Activated T-cell treated with anti-CD3 and anti-CD28 coated beads, Interleukin-2, amount 50 U/mL, for 4 hours (primary cell): ENCODE measurements at places on chromosomes 7 and 10. TPM values are rescaled to one million over a fixed set of nuclear protein-coding genes. Genes with fewer than 3 reads are reported as not detected.
A peak's percentile ranks its signal among the peaks of the same experiment; 100 is the strongest.

DNA sequence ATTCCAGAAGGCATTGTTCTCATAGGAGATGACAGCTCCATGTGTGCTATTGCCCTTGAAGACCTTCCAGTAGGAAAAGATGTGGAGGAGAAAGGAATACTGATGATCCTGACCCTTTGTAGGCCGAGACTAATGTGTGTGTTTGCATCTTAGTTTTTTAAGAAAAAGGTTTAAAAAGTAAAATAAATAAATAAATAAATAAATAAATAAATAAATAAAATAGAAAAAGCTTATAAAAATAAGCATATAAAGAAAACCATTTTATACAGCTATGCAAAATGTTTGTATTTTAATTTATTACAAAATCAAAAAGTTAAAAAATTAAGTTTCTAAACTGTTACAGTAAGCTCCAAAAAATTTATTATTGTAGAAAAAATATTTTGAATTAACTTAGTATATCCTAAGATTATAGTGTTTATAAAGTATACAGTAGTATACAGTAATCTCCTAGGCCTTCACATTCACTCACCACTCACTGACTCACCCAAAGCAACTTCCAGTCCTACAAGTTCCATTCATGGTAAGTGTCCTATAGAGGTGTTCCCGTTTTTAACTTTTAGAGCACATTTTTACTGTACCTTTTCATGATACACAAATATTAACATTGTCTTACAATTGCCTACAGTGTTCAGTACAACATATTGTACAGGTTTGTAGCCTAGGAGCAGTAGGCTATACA, 435.2 kb upstream of the SEMA3A start:
- DNase-seq = no peak

DNA sequence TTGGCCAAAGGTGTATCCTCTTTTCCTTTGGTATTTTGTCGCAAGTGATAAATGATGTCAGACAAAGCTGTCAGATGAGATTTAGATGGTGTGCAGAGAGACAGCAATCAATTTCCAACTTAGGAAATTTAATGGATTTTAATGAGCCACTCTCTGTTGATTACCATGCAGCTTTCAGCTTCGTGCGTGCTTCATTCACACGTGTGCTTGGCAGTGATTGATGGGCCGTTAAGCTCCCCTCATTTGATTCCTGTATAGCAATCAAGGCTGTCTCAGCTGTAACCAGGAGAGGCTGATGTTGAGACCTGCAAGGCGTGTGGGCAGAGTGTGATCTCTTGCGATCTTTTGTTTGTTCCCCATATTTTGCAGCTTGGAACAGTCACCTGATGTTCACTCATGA, 439.6 kb downstream of the CALN1 start:
- DNase-seq = no peak

DNA sequence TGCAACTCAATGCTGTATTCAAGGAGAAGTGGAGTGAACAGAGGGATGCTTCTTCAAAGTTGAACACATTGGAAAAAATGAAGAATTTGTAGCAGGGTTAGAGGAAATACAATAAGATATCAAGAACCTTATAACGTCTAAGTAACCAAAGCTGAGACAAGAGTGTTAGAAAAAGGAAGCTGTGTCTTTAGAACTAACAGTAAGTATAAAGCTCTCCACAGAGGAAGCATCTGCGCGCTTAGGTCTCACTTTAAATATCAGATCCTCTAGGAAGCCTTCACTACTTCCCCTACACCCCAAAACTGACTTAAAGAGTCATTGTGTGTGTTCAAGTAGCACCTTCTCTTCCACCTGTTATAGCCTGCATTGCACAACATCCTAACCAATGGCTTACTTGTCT, 43.0 kb downstream of the CH25H start:
- no peak for DNase-seq

GRCh38 chr7:139358541-139359365, 941 bp upstream of the LUC7L2 start:
- peak; percentile 23 for DNase-seq

DNA sequence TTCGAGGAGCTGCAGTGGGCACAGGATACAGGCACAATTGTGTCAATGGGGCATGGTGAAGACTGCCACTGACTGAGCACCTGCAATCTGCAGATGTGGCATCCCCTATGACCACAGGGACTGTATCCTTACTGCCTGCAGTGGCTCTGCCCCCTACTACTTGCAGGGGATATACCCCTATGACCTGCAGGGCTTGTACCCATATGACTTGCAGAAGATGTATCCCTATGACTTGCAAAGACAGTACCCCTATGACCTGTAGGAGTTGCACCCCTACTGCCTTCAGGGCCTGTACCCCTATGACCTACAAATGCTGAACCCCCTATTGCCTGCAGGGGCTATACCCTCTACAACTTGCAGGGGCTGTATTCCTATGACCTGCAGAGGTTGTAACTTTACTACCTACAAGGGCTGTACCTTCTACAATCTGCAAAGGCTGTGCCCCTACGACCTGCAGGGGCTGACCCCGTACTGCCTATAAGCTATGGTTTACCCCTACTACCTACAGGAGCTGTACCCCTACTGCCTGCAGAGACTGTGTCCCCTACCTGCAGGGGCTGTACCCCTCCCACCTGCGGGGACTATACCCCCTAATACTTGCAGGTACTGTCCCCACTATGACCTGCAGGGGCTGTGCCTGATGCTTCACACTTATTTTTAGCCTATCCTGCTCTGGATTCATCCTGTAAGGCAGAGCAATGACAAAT, 65.9 kb upstream of the ADAM12 start:
- no peak for DNase-seq

DNA sequence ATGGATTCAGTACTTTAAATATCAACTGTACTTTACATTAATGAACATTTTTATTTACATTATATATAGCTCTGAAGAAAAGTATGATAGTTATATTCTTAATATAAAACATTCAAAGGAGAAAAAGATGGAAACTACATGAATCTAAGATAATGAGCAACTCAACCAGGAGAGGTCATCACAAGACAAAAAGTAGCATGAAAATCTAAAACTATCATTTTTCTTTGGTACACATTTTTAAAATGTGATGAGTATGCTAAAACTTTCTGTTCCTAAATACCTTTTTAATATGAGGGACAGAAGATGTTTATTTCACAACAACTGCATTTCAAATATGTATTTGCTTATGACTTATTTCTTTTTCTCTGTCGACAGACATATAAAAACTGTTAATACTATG, 2.4 kb downstream of the CNTNAP2 start:
- no peak for DNase-seq

GRCh38 chr10:117796130-117796745, 250.5 kb downstream of the RAB11FIP2 start:
- DNase-seq = no peak

DNA sequence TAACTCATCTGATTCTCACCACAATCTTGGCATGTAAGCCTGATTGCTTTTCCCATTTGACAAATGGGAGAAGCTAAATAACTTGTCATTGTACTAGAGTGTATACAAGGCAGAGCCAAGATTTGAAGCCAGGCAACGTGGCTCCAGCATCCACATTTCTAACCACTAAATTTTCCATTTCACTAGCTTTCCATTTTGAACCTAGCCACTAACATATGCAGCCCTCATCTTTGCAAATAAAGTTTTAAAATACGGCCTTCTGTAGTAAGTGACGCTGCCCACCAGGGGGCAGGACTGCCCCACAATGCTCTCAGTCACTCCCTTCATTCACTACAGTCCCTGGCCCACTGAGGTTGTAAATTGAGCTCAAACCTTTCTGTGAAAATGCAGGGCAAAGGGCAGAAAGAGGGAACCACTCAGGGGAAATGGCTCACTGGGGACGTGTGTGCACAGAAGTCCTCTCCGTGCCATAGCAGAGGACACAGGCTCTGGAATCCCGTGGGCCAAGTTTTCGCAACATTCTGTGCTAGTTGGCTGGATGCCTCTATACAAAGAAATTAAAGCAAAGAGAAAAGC, 315.7 kb downstream of the TNS3 start:
- DNase-seq = no peak

GRCh38 chr7:1432411-1433082, 26.7 kb downstream of the MICALL2 start:
- DNase-seq = peak; percentile 85

DNA sequence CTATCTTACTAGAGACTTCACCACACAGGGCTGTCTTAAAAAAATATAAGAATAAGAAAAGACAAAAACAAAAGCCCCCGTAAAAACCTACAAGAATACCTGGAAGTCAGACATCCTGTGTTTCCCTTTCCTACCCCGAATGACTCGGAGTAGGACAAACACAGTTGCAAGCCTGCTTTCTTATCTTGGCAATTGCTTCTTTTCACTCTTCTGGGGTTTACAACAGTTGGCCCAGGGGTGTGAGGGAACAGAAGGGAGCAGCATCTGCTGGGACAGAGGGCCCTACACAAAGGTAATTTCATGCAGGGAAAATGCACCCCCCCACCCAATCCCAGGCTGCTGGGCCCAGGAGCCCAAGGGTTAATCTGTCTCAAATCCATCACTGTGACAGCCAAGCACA, 220.6 kb downstream of the ARHGAP12 start:
- DNase-seq = no peak

DNA sequence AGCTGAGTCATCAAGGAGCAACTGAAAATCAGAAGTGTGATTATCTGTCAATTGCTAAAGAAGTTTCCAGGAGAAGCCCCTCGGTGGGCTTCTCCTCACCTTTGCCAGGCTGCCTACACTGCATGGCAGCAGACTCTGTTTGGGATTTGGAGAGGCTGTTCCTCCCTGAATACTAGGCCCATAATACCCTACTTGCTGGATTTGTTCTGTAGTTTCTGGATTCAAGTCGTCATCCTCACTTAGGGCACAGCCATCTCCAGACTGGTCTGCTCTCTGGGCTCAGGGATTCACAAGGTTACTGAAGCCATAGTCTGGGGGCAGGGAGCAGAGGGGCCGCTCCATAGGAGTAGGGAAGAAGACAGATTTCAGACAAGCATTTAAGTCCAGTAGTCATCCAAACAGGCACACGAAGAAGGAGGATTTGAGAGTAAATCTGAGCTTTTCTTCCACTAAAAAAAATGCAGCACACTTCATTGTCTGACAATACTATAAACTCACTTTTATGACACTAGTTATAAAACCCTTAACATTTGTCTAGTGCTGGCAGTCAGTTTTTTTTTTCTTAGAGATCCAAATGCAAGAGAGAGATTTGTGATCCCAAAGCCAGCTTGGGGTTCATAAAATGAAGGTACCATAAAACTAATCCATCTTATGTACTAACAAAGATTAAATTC, 723.3 kb downstream of the GRID1 start:
- DNase-seq = no peak

DNA sequence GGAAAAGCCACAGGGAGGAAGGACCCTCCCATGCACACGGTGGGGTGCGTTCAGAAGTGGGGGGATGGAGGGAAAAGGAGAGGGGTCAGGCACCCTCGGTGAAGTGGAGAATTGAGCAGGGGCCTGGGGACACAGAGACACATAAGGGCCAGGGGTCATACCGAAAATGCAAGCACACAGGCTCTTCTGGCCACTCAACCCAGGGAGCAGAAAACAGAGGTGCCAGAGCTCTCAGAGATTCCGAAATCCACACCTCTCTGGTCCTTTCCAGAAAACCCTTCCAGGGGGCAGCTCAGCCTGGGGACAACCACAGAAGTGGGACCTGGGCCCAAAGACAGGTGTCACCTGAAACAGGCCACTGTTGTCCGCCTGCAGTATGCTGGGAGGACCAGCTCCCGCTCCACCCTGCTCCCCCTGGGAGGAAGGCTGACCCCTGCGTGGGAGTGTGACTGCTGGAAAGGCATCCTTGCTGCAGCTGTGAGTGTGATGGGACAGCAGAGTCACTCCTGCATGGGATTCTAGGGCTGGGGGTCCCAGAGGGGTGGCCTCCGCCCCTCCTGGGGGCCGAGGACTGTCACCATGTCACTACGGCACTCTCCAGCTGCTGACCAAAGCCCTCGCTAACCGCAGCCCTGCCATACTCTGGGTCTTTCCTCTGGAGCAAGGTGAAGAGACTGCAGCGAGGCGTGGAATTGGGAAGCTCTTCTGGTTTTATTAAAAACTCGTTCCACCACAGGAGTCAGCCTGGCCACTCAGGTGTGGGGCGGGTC, 63.1 kb downstream of the TMEM209 start:
- no peak for DNase-seq

DNA sequence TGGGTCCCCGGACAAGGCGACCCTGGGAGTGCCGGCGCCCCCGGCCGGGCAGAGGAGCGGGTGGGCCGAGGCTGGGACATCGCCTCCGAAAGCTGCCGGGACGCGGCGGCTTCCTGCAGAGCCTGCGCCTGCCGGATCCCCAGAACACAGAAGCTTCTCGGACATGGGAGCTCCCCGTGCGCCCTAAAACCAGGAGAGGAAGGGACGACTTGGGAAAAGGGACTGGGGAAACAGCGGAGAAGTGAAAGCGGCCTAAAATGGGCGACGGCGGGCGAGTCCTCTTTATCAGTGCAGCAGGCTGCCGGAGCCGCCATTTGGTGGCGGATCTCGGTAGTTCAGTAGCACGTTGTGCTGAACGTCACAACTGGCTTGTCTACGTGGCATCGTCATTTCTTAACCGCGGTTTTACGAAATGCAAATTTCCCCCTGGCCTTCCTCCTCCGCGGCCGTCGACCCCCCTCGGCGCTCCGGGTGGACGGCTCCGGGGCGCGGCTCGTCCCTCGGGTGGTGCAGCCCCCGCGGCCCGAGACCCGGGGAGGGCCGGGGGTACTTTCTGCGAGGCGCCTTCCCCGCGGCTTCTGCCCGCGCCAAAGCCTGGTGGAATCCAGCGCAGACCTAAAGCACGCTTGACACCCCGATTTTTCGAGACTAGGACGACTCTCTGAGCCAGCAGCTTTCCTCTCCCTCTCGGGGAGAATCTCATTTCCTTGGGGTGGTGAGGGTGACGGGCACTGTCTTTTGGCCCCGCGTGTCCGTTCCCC, 9.9 kb upstream of the SPAG6 start:
- peak; percentile 58 for DNase-seq

DNA sequence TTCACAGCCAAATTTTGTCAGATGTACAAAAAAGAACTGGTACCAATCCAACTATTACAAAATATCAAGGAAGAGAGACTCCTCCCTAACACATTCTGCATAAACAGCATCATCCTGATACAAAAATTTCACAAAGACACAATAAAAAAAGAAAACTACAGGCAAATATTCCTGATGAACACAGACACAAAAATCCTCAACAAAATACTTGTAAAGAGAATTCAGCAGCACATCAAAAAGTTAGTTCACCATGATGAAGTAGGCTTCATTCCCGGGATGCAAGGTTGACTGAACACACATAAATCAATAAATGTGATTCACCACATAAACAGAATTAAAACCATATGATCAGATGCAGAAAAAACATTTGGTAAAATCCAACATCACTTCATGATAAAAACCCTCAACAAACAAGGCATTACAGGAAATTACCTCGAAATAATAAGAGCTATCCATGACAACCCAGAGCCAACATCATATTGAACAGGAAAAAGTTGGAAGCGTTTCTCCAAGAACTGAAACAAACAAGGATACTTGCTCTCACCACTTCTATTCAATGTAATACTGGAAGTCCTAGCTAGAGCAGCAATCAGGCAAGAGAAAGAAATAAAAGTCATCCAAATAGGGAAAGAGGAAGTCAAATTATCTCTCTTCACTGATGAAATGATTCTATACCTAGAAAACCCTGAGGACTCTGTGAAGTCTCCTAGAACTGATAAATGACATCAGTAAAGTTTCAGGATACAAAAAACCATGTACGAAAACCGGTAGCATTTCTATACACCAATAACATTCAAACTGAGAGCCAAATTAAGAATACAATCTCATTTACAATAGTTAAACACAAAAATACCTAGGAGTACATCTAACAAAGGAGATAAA, 223.1 kb downstream of the REEP3 start:
- DNase-seq = no peak

Gene AFAP1L2
- total RNA-seq = 0.45 TPM

Gene BPGM
- 12.5 TPM for total RNA-seq

Gene PAPSS2
- total RNA-seq = 0.21 TPM

Gene GDF2
- not detected for total RNA-seq
